Stimulated activated naive CD4-positive, alpha-beta T cell treated with Interleukin-2 at 50 U/mL for 16 hours (primary cell): ENCODE measurements at places on chromosomes 5 and 9.

- no peak for DNase-seq
Observed at GRCh38 chr9:116087246-116087645, 66.3 kb upstream of the PAPPA start.

DNA sequence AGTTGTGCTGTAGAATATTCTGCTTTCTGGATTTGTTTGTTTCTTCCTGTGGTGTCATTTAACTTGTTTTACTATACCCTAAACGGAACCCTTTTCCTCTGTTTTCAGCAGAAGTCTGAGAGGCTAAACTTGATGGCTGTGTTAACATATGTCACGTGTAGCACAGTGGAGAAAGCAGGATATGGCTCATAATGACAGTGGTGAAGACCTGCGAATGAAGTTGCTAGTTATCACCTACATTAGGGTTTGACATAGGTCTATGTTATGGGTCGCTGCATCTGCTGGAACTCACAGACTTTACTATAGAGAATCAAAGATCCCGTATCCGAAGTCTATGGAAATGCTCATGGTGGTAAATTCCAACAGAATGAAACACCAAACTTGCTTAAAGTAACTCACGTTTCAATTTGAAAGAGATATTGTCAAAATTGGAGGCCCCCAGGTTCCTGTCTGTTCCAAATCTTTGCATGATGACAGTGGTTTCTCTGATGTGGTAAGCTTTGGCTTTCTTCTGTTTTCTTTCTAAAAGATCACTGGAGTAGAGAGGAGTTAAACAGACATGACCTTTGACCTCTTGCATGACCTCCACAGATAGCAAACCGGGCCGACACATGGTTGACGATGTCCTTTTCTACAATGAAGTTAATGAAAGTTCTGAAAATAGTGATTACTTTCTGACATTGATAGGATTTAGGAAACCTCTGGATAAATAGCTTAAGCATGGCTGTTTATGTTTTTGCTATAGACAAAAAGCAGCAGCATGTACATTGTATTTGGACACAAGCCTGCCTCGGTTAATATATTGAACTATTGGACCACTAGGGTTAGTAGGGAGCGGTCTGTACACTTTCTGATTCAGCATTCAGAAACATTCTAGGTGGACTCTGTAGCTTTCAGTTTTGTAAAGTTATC lies 3.1 kb upstream of the CATSPER3 start:
- no peak for DNase-seq

DNA sequence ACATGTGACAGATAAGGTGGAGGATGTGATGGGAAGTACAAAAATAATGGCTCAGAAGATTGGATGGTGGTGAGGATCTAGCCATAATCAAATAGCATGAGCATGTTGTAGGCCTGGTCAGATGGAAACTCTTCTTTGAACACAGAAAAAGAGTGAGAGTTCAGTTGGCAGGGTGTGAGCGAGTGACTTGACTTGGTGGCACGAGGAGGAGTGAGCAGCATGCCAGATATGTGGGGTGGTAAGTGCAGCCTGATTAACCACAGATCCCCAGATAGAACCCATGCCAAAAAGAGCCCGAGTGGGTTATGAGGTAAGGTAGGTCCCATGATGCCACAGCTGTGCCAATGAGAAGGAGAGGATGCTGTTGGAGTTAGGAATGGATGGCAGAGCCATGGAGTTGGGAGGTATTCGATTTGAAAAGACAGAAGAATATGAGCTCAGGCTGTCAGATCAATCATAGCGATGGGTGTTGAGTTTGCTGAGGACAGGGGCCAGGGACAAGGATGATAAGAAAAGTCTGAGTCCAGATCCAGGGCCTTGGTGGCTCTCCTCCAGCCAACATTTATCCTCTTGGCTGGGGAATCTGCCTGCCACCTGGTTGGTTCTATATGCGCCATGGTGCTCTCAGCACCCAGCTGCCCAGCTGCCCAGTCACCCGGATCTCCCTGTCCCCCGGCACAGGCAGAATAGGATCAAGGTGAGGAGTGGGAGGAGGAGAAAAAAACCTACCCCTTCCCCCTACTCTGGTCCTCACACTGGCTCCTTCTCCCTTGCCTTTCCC lies 16.5 kb downstream of the GARNL3 start:
- no peak for DNase-seq

- no peak for DNase-seq
Observed at GRCh38 chr9:18126831-18127498, 347.0 kb upstream of the ADAMTSL1 start.

DNA sequence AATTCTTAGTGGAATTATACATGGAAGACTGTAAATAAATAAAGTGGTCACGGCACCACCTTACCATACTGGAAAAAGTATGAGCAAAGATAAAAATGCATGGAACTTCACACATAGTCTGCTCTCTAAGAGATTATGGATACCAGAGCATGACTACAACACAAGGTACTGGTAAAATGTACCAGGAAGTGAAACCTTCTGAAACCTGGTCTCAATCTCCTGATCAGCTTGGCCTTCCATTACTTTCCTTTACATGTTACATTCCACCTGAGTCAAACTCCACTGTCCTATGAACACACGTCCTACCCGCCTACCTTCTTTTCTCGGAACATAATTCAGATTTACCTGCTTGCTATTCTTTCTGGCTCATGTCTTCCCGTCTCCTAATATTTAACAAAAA lies 15.9 kb downstream of the PTAR1 start:
- no peak for DNase-seq

DNA sequence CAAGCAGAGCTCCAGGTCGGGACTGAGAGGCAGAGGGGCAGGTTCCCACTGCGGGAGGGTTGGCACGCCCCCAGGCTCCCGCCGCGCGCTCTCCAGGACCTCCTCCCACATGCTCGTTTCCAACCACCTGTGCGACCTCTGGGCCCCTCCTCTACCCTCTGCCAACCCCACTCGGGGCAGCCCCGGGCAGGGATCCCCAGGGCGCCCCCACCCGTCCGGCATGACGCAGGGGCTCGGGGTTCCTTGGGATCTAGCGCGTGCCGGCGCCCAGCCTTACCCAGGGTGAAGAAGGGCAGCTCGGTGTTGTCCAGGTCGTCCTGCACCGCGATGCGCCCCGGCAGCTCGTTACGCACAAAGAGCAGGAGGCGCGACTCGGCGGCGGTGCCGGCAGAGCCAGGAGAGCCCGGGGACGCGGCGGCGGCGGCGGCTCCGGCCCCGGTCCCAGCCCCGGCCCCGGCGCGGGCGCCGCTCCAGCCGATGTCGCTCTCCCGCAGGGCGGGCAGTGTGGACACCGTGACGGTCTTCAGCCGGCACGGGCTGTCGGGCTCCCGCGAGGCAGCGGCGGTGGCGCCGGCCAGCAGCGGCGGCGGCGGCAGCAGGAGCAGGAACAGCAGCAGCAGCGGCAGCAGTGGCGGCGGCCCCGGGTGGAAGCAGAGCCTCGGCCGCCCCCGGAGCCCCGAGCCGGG lies 494 bp downstream of the ASTN2 start:
- no peak for DNase-seq

DNA sequence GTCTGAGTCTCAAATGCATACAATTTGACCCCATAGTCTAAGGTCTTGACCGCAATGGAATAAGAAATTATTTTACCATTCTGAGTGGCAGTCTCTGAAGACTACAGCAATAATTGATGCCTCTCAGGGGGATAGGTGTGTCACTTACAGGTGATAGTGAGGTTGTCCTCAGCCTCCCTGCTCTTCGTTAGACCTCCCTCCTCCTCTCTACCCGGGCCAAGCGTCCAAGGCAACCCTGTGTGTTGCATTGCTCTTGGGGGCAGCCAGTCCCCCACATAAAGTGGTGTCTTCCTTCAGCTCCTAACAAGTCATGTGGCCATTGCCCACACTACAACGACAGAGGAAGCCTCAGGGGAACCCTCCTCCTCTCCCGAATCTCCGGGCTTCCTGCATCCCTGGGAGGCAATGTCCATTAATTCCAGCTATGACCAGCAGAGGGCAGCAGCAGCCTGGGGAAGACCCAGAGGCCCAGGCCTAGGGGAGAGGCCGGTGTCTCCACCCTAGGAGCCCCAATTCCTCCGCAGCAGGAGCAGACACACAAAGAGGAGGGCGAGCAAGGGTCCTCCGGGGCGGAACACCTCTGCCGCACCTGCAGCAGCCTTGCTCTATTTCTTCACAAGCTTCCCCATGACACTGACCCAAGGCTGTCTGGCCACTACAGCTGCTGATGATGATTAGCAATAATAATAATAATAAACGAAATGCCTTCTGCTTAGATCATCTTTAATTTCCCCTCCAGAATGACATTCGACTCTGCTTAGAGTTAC lies 134.8 kb downstream of the KCNIP1 start:
- DNase-seq = peak; percentile 31

DNA sequence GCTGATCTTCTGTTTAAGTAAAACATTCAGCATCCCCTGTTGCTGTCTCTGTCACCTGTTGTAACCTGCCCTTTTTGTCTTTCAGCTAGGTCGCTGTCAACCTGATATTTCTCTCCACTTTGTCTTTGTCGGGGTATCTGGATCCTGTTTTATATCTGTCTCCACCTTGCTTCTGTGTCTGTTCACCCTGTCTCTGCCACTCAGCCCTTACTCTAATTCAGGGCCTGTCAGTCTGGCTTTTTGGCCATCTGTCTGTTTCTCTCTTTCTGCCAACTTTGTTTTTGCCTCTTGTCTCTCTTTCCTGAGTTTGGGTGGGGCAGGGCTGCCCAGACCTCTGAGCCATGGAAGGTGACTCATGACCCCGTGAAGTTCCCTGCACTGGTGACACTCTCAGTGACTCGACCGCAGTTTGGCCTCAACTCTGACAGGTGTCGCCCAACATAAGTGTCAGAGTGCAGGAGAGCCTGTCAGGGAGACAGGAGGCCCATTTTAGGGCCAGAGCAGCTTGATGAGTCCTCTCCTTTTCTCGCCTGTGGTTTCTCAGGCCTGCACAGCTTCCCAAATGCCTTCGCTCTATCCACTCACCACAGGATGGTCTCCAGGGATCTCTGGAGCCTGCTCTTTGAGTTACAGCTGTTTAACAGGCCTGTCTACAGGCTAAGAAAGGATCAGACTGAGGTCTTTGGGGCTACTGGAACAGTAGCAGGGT lies 868 bp downstream of the ZBTB43 start:
- peak; percentile 86 for DNase-seq

GRCh38 chr5:38837416-38837815 lies 8.4 kb upstream of the OSMR start:
- DNase-seq = no peak
